DMS79 treated with DMSO at 0.1 percent for 48 hours (cell line): ENCODE measurements at places on chromosomes 13 and 19.

GRCh38 chr19:5691822-5692722 is 2.0 kb downstream of the RPL36 start:
- DNase-seq, result no peak

DNA sequence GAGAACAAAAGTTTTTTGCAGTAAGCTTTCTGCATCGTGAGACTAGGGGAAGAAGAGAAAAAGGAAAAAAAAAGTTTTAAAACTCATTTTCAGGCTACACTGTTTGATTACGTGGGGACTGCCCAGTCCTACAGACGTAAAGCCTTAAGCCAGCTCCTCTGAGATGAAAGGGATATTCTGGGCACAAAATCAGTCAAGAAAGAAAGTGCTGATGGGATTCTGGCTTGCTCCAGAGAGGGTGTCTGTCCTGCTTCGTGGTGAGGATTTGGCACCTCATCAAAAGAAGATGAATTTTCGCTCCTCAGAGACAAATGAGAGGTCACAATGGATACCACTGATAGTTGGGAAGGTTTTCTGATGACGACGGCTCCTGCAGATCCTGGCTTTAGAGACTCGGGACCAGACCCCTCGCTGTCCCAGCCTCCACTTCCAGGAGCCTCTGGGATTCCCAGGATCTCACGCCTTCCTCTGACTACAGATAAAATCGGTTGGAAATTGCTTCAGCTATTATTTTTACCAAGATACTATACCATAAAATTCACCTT is 9.7 kb downstream of the TEX29 start:
- DNase-seq, result no peak

GRCh38 chr13:111139452-111139851 is 24.3 kb downstream of the ARHGEF7 start:
- DNase-seq, result no peak

DNA sequence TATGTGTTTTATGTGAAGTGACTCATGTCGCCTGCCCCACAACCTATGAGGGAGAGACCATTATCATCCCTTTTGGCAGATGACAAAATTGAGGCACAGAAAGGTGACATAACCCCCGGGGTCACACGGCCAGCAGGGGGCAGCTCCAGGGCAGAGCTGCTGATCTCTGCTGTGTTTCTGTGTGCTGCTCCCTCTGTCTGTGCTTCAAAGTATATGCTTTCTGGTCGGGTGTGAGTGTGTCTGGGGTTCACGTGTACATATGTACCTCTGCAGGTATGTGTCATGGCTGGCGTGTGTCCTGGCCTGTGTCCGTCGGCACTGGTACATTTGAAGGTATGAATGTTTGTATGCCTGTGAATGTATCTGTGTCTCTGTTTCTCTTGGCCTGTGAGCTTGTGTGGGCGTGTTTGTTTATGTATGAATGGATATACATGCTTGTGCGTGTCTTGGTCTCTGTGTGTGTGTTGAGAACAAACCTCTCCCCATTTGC is 7.1 kb downstream of the LIPE start:
- DNase-seq, result no peak

- no peak for DNase-seq
Measured at GRCh38 chr19:2490659-2491058, 14.7 kb downstream of the GADD45B start.

DNA sequence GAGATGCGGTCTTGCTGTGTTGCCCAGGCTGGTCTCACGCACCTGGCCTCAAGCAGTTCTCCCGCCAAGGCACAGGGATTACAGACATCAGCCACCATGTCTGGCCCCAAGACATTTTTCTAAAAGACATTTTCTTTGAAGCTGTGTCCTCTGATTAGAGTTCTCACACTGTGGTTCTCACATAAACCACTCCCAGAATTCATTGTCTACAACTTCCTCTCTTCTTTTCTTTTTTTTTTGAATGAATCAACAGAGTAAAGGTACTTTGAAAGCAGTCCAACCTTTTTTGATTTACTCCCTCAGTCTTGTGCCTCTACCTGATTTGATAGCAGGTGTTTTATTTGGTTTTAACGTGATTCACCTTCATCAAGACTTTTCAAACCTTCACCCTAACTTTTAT is 14.3 kb upstream of the SHD start:
- DNase-seq, result no peak

- no peak for DNase-seq
Measured at GRCh38 chr13:24192811-24193162, 32.3 kb downstream of the SPATA13 start.

GRCh38 chr13:110458594-110459365 is 102.7 kb downstream of the RAB20 start:
- DNase-seq, result no peak

DNA sequence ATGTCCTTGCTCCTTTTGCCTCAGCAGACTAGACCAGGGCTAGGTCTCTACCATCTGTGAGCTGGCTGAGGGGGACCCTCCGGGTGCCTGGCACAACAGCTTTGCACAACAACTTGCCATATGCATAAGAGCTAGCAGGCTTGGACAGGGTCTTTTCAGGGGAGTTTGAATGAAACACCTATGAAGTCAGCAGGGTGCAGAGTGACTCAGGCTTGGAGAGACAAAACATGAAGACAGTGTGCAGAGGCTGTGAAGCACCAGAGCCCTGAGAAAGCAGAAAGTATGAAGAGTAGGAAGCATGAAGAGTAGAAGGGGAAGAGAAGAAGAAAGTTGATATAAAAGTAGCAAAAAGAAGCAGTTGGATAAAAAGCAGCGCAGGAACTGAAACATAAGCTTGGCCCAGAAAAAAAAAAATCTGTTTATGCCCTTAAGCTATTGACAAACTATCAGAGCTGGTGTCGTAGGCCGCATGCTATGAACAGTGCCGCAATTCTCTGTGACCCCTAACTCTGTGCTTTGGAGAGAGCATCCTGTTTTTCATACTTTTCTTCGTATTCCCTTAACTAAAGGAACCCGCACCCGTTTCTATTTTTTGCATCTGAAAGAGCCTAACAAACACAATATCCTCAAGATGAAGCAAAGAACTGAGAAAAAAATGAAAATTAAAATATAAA is 52.7 kb upstream of the FAM216B start:
- peak; percentile 59 for DNase-seq

- no peak for DNase-seq
Measured at GRCh38 chr19:48497728-48498594, 13.7 kb downstream of the LMTK3 start.

- no peak for DNase-seq
Measured at GRCh38 chr13:67229481-67230403, at the start of gene PCDH9. PCDH9 (minus strand) TSS chr13:67230336; CDS start chr13:67228440, 1,896 bp downstream.

DNA sequence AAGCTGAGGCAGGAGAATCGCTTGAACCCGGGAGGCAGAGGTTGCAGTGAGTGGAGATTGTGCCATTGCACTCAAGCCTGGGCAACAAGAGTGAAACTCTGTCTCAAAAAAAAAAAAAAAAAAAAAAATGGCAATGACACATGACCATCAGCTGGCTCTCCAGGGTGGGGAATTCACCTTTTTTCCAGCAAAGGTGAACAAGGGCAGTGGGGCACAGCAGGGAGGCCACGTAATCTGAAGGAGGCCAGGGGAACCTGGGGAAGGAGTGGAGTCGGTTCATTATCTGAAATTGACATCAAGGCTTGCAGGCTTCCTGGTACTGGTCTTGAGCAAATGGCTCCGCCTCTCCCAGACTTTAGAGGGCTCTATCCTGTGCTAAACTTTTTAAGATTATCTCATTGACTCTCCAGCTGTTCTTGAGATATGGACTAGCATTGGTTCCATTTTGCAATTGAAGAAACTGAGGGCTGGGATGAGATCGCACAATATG is 28.1 kb downstream of the KEAP1 start:
- no peak for DNase-seq

DNA sequence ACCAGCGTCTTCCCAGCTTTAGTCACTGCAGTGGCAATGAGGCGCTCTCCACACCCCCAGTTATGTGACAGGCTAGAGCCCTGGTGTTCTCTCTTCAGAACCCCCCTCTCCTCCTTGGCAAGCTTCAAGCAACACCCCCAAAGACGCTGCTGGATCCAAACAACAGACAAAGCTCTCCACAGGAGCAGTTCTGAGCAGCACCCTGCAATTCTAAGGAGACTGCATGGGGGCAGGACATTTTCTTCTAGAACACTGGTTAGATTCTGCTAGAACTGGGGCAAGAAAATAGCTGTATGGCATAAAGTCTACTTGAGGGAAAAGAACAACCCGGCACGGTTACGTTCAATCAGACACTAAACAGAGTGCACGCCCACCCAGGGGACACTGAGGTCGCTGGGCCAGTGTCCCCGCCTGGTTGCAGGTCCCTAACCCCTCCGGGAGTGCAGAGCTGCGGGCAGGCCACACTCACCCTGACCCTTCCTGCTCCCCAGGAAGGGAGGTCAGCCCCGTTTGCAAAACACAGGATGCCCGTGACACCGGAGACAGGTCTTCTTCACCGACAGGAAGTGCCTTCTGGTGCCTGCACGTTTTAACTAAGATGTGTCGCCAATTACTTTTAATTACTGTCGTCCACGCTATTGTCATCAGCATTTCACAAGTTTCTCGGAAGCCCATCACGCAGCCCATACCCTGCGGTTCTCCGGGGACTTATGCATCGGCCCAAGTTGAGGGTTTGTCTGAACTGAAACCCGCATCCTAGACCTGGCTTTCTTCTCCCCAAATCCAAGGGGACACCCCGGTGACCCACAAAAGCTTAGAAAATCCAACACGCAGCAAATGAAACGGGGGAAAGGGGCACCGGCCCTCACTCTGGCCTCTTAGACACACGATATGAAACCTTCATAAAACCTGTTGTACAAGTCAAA is 943 bp downstream of the GJB6 start:
- no peak for DNase-seq

DNA sequence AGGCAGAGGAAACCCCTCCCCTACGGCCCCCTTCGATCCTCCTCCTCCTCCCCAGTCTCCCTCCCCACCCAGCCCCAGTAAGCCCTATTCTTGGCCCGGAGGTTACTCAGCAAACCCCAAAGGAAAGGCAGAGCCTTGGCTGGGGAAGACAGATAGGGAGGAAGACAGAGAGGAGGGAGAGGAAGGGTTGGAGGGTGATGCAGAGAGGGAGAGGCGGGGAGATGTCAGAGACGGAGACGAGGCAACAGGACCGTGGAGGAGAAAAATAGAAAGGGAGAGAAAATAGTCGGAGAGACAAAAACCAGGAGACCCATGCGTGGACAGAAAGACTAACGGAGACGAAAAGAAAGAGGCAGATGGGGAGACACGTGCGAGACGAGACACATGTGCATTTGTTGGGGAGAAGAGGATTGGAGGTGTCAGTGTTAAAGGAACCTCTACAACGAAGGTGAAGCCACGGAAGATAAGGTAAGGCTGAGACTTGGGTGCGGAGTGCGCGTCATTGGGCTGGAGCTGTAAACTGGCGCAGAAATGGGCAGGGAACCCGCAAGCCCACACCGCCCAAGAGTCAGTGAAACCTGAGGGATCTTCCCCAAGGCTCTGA is 2.9 kb downstream of the TGFB1 start:
- DNase-seq, result no peak
